ENCODE measurements at places on chromosomes 2 and 18.

DNA sequence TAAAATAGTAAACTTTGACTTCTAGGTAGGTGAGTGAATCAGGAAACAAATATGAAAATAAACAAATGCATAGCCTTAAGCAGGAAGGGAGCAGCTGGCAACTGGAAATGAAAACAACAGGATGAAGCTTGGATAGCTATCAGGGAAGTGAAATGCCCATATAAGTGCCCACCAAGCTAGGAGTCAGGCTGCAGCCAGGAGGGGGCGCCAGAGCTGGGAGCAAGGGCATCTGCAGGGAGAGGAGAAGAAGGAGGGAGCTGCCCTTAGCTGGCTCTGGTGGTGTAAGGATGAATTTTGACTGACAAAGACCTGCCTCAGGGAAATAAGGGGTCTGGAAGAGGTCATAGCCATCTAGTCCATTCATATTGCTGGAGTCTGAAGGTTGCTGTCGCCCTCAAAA is 298.3 kb downstream of the TDRD15 start:
- no peak for DNase-seq

DNA sequence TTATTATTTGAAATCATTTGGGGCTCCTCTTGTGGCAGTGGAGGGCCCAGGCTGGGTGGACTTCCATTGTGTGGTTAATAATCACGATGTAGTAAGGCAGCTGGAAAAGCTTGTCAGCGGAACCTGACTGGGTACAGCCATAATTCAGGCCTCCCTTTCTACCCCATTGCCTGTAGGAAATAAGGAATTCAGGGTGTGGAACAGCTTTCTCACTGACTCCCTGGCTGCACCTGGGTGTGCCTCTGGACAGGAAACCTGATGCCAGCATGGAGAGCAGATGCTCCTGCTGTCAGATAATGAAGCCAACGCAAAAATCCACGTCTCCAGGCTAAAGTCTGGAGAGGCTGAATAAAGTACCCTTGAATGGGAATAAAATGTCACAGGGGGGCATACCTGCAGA is 44.2 kb downstream of the LYPD6B start:
- no peak for DNase-seq

DNA sequence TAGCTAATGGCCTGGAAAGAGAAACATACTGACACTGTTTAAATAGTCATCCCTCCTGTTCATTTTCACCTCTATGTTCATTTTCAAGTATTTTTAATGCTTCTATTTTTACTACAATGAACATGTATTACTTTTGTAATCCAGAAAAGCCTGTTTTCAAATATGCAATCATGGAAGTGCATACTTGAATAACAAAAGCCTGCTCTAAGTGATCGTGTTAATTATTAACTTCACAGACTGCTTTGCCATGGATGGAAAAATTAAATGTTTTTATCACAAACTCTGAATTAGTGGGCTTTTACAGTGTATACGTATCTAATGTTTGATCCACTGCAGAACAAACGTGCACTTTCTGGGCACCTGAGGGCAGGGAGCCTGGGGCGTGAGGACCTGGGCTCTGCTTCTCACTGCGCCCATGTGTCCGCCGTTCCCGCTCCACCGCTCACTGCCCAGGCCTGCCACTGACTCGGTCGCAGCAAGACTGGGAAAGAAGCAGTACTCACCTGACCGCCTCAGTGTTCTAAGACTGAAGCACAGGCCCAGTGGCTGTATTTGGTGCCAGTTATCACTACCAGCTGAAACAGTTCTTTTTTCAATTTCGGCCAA is 80.6 kb downstream of the UXS1 start:
- no peak for DNase-seq

GRCh38 chr2:240532031-240532775 is 25.6 kb downstream of the ANKMY1 start:
- DNase-seq: no peak

GRCh38 chr2:85777441-85777861 is 23.7 kb downstream of the ATOH8 start:
- DNase-seq: no peak

DNA sequence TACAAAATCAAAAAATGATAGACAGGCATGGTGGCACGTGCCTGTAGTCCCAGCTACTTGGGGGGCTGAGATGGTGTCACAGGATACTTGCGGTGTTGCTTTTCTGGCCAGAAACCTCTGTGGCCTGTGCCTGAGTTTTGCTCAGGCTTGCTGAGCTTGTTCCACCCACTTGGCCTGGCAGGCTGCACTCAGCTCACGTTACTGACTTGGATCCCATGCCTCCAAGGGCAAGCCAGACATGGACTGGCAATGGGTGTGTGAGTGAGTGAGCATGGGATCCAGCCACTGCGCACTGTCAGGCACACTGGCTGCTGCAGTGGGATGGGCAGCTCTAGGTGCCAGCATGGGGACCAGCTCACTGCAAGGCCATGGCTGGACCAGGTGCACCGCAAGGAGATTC is 67.9 kb downstream of the NCAPH start:
- no peak for DNase-seq

DNA sequence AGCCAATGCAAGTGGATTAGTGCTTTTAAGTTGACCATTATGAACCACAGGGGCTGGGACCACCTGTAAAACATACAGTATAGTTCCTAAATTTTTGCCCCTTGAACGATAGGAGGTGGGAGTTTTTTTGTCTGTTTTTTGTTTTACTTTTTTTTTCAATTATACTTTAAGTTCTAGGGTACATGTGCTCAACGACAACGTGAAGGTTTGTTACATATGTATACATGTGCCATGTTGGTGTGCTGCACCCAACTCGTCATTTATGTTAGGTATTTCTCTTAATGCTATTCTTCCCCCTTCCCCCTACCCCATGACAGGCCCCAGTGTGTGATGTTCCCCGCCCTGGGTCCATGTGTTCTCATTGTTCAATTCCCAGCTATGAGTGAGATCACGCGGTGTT is 1797.9 kb upstream of the PIK3C3 start:
- DNase-seq: no peak

DNA sequence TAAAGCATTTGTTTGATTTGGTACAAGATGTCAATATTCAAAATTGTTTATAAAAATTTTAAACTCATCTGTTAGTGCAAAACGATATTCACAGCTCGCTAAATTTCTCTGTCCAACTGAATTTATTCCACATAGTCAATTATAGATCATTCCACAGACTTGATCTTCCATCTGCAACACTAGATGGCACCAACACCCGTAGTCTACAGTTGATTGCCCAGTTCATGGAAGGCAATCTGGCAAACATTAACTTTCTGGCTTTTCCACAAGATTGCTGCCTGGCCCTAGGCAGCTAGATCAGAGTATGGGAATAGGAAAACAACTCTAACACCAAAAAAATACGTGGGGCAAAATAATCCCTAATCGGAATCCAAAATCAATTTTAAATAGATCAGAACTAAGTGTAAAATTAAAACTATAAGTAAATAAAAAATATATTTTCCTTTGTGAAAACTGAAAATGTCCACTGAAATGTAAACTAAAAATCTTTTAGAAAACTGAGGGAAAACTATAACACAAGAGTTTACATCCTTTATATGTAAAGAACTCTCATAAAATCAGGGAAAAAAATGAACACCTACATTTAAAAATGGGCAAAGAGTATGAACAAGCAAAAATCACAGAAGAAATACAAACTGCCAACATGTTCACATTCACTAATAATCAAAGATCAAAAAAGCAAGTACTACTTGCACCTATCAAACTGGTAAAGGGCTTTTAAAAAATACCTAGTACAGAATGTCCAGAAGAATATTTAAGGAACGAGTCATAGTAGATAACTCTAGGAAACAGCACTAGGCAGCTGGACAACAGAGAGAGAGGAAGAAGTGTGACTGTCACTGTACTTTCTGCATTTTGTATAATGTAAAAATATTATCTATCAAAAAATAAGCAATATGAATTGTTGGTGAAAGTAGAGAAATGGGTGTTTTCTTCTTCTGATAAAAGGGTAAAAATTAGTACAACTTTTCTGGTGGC is 35.0 kb downstream of the RTN4 start:
- no peak for DNase-seq

DNA sequence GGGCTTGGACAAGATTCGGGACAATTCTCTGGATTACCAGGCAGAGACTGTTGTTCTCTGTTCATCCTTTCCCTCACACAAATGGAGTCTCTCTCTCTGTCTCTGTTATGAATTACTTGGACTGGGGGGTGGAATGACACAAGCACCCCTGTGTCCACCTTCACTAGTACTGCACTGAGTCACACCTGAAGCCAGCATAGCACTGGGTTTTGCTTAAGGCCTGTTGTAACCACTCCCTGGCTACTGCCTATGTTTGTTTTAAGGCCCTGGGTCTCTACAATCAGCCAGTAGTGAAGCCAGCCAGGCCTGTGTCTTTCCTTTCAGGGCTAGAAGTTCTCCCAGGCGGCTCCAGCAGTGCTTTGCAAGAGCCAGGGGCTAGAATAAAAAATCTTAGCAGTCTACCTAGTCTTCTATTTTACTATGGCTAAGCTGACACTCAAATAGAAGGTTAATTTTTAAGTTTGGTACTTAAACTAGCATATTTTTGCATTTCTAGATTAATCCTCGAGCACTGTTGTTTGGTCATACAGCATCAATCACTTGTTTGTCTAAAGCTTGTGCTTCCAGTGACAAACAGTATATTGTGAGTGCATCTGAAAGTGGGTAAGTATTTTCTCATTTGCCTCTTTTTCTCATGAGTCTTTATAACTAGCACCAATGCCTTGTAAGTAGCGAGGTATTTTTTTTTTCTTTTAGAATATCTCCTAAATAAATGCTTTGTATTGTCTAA is 27.8 kb downstream of the WDR7 start:
- no peak for DNase-seq

DNA sequence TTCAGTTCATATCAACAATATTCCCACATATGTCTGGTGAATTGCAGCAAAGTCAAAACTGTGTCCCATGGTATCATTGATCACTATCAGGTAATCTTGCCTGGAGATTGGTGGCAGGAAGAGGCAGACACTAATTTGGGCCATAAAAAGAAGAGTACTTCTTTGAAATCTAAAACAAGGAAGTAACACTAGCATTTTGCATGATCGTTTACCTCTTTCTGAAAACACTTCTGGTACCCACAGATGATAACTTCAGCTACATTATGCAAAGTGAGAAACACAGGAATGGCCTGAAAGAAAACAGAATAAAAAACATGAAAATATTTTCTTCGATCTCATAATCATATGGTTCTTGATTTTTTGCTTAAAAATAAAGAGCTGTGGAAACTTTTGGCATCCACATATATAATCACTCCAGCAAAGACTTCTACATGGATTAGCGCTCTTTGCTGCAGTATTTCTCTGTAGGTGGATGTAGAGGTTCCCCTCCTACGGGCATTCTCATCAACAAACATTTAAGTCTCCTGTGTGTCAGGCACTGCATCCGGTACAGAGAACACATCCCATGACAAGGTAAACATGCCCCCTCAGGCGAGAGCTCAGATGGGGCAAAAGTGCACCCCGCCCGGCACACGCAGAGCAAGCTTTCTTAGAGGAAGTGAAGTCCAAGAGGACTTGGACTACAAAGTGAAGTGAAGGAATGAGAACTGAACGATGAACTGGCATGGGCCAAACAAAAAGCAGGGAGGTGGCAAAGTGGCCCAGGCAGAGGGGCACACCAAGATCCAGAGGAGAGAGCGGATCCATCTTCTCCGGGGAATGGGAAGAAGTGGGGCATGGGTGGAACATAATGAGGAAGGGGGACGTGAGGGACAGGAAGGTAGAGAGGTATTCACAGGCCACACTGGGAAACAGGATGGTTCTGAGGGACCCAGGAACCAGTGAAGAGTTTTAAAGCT is 68.0 kb upstream of the RIOK3 start:
- DNase-seq: no peak

Measured in AG04449 (cell line).